CD4-positive, alpha-beta T cell (primary cell): ENCODE measurements at places on chromosomes 2 and 18.

GRCh38 chr2:192539306-192539705 is 344.6 kb upstream of the TMEFF2 start:
- DNase-seq, result no peak

GRCh38 chr18:64082513-64082912 is 66.4 kb downstream of the LINC00305 start:
- no peak for DNase-seq

DNA sequence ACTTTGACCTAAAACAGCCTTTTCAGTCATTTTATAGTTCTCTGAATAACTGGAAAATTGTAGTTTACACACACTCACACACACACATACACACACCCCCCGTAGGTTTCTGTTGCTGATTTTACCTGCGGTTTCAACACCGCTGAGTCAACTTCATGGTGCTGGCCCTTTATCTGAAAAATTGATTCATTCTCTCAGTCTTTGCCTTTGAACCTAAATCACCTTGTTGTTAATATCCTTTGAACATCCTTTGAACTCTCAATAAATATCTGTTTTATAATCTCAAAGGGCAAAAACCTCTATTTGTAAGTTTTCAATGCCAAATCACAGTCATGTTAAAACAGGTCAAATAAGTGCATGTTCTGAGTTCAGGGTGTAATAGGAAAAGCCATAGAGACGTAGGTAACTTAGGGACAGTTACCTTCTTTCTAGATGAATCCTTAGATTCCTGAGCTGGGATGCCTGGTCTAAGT is 109.0 kb upstream of the BZW1 start:
- DNase-seq, result no peak

DNA sequence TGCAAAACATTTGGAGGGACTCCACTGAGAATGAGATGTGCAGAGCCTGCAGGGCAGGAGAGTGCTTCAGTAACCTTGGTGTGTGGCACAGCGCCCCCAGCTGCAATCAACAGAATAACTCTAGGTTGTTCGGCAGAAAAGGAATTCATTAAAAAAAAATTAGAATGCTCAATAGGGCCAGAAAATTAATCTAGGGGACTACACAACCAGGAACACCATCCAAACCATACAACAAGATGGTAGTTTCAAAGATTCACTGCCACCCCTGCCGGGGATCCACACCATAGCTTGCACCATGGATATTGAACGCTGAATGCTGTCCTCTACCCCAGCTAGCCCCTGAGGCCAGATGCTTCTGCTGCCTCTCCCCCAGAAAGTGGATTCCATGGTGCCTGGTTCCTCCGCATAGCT is 50.1 kb downstream of the THUMPD2 start:
- DNase-seq, result no peak

DNA sequence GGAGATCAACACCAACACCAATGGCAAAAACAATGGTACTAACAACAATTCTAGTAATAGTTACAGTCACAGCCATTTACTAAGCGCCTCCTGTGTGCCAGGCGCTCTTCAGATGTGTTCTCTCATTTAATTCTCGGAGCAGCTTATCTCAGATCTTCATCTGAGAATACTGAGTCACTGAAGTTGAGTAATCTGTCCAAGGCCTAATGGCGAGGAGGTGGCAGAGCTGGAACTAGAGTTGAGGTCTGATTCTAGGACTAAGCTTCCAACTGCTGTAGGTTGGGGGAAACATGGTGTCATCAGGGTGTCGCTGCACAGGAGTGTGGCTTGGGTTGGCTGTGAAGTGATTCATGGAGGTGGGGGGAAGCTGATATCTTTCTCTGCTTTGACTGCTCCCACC is 156.1 kb downstream of the DYSF start:
- DNase-seq, result no peak

DNA sequence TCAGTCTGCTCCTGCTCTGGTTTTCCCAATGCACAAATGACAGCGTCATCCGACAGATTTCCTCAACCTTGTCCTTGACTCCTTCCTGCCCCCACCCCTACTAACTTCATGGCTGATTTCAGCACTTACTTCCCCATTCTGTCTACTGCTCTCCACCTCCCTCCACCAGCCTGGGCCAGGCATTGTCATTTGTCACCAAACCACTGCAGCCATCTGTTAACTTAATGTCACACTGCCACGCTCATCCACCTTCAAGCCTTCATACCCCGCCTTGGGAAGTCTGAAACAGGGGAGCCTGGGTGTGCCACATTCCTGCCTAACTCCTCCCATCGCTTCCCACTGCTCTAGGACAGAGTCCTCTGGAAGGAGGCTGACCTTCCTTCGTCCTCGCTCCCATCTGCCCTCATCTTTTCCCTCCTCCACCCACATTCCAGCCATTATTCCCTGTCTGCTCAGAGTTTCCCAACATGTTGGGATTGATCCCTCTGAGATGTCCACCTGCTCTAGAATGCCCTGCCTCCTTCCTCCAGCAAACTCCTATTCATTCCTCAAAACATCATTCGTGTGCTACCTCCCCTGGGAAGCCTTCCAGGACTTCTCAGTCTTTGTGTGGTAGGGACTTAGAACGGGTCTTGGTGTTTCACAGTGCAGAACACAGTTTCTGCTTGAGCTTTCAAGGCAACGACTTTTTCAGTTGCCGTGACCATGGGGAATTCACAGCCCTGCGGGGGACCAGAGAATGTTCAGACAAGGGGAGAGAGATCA is 42.2 kb upstream of the SMAD7 start:
- DNase-seq, result no peak

DNA sequence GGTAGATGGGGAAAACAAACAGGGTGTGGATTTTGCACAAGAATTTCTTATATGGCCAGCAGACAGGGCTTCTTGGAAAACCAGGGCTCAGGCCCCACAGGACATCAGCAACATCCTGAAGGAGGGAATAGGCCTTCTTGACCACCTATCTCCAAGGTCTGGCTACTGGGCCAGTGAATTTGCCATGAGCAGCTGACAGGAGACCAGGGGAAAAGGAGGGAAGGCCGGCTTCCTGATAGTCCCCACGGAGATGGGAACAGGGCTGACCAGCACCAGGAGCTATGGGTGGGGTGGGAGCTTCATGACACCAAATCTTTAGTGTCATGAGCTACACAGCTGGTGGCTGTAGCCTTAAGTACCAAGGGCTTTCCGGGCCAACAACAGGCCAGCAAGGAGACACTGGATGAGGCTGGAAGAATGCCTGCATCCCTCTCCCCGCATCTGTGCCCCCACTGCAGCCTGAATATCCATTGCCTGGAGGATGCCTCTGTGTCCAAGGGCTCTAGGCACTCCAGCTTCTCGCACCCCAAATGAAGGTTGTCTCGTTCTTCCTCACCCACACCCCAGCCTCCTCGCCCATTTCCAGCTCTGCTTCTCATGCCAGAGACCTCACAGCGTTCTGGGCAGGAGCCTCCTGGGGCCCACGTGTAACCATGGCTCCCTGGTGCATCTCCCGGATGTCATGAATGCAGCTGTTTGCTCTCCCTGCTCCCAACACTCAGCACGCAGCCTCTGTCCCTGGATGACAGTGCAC is 74.8 kb downstream of the EMX1 start:
- no peak for DNase-seq
